Putamen (tissue), 1 donor: ENCODE measurements at places on chromosomes 3 and 15.

- DNase-seq, result no peak
Observed at GRCh38 chr15:100295939-100296565, 45.7 kb downstream of the ADAMTS17 start.

GRCh38 chr3:102036472-102036871 is 187.2 kb downstream of the NFKBIZ start:
- no peak for DNase-seq

GRCh38 chr3:98961161-98962155 is 60.0 kb upstream of the DCBLD2 start:
- no peak for DNase-seq

- no peak for DNase-seq
Observed at GRCh38 chr3:45179163-45179562, 33.0 kb upstream of the CDCP1 start.

GRCh38 chr3:132507657-132508056 is 89.4 kb upstream of the ACKR4 start:
- DNase-seq, result no peak

- peak; percentile 57 for DNase-seq
Observed at GRCh38 chr3:58568572-58569286, 8.5 kb downstream of the FAM107A start.

GRCh38 chr3:2098398-2099027 is at the start of gene CNTN4:
Gene CNTN4, plus strand, starts transcription at chr3:2098866.
- DNase-seq, result peak; percentile 77

GRCh38 chr3:52110502-52110901 is 43.7 kb downstream of the POC1A start:
- DNase-seq, result no peak

DNA sequence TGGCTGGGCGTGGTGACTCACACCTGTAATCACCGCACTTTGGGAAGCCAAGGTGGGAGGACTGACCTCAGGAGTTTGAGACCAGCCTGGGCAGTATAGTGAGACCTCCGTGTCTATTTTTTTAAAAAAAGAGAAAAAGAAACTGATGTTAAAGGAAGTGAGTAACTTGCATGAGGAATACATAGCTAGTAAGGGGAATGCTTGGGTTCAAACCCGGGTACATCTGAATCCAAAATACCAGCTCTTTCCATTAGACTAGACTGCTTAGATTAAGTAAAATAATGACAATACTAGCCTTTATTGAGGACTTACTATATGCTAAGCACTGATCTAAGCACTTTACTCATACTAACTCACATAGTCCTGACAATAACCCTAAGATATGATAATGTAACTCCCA is 22.4 kb downstream of the TM4SF4 start:
- no peak for DNase-seq
